ENCODE measurements at places on chromosomes 13 and 19.

- DNase-seq, result no peak
These were observed 2.7 kb downstream of the KLK2 start for GRCh38 chr19:50875795-50876422.

DNA sequence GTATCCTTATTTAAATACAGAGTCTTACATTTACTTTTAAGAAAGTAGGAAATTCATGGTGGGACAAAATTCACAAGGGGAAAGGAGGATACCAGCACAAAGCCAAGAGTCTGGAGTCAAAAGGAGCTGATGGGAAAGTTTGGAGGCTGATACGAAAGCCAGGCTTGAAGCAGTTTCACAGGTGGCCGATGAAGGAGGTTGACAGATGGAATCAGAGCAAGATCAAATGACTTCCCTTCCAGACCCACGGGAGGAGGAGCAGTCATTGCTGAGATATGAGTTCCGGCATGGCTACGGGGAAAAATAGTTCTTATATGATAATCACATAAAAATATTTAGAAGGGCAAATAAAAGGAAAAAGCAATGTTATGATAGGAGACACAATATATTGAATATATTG is 65.0 kb downstream of the DGKH start:
- DNase-seq, result no peak

DNA sequence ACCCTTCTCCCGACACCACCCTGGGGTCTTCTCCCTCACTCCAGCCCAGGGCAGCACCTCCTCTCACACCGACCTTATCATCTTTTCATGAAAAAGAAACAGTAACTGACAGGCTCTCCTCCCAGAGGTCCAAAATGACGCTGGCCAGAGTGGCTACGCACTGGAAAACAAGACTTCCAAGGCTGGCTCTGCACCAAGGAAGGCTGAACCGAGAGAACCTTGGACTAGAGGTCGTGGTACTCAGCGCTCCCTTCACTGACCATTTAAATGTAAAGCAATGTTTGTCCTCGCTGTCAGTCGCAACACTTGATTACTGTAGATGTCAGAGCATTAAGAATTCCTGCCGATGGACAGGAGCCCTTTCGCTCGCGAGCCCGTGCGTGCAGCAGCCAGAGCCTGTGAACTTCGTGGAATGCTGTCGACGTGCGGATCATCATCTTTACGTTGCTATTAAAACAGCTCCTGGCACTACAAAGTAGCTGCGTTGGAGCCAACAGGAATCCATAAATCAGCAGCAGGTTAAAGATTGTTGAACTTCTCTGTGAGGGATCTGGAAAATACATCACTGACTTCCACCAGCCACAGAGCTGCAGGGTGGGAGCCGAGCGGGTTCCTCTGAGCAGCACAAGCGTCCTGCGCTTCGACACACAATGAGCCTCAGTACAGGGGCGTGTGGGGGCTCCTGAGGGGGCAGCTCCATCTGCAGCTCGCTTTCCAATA is 125.5 kb upstream of the MCF2L start:
- no peak for DNase-seq

DNA sequence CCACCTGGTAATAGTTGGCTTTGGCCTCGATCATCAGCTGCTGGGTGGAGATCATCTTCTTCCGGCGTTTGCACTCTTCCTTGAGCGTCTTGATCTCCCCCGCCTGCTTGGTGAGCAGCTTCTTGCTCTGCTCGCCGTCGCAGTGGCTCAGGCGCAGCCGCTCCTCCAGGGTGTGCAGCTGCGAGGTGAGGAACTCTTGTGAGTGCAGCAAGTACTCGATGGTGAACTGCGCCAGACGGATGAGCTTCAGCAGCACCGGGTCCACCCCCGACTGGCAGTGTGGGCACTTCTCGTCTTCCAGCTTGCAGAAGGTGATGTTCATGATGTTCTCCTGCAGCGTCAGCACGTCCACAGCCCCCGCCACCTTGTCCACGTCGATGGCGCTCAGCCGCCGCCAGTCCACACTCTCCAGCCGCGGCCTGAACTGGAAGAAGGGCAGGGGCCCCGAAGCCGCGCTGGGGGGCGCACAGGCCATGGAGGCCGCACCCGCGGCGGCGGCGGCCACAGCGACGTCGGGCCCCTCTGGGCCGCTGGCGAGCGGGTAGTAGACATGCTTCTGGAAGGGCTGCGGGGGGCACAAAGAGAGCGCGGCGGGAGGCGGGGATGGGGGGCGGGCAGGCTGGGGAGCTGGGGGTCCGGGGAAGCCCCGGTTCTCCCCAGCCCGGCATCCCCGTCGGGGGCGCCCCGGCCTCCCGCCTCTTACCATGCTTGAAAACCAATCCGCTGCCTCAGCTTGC is 3.0 kb downstream of the DZIP1 start:
- DNase-seq, result no peak
